ENCODE measurements at places on chromosomes 6 and 20.

DNA sequence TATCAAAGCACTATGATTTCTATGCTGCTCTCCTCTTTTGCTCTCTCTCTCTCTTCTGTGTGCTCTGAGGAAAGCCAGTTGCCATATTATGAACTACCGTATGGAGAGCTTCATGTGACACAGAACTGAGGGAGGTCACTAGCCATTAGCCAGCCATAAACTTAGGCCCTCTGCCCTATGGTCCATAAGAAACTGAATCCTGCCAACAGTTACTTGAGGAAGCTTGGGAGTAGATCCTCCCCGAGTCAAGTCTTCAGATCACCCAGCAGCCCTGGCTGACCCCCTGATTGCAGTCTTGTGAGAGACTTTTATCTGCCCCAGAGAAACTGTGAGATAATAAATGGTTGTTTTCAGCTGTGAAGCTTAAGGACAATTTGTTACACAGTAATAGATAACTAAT is 5.7 kb upstream of the PEX7 start:
- DNase-seq: no peak

DNA sequence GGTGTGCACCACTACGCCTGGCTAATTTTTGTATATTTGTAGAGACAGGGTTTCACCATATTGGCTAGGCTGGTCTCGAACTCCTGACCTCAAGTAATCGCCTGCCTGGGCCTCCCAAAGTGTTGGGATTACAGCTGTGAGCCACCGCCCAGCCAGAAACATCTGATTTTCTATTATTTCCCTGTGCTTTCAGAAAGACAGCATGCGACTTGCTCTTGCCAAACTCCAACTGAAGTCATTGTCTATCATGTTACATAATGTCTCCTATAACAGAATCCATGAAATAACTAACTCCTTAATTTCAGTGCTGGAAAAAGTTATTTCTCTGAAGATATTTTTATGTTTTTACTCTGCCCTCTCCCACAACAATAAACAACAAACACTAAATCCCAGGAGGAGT is 8.5 kb downstream of the RMND1 start:
- no peak for DNase-seq

DNA sequence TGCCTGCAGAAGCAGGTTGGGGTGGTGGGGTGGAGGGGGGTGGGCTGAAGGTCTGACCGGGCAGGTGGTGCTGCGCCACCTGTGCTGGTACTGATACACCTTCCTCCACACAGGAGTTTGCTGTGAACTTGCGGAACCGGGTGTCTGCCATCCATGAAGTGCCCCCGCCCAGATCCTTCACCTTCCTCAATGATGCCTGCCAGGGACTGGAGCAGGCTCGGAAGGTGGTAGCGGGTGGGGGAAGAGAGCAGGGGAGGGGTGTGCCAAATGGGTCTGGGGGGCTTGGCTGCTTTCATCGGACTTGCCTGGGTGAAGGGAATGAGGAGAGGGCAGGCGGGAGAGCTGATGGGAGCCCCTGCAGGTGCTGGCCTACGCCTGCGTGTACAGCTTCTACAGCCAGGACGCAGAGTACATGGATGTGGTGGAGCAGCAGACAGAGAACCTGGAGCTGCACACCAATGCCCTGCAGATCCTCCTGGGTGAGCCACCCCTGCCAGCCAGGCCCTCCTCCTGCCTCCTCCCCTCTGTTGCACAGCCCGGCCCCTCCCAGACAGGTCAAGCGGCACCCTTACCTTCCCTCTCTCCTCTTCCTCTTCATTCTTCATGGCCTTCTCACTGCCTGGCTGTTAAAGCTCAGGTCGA is 6.7 kb downstream of the DNPH1 start:
- no peak for DNase-seq

DNA sequence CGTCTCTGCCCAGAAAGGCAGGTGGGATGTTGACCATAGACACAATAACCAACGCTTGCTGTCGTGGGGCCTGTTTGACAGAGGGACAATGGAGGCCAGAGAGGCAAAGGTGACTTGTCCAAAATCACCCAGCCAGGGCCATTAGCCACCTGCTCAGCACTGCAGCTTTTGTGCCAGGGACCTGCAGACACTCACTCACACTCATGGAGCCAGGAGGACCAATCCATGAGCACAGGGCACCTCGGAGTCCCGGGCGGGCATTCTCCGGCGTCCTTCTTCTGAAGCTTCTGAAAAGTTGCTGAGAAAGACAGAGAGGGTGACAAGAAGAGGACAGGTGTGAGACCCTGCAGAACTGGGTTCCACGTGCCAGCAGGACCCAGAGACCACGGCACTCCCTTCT is 45.4 kb upstream of the SLCO4A1 start:
- DNase-seq: no peak

- no peak for DNase-seq
Observed at GRCh38 chr6:30150671-30151395, 10.2 kb downstream of the TRIM10 start.

- no peak for DNase-seq
Observed at GRCh38 chr6:108584323-108584722, 23.6 kb downstream of the FOXO3 start.

- DNase-seq: no peak
Observed at GRCh38 chr6:143513410-143513809, 1.9 kb upstream of the FUCA2 start.

DNA sequence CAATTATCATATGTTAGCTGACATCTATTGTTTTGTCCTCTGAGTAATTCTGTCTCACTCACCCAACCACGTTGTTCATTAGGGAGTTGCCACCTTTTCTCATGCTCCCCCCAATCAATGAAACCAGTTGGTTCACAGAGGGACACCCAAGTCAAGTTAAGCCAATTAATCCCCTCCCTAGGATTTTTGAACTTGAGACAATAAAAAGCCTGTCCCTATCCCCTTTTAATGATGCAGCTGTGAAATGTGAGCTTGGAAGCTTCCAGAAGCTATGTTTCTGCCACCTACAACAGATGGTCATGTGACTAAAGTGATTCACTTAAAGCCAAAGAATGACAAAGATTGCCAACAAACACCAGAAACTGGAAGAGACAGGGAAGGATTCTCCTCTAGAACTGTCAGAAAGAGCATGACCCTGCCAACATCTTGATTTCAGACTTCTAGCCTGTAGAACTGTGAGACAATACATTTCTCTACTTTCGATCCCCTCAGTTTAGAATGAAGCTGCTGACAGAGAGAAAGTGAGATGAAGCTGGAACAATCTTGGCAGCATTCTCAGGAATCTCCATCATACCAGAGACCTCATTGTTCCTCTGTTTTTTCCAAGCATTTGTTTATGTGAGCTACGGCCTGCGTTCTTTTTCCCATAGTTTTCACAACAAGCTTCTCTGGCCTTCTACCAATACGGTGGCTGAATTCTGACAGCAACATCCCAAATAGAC is 57.8 kb upstream of the TPD52L1 start:
- DNase-seq: peak; percentile 32

DNA sequence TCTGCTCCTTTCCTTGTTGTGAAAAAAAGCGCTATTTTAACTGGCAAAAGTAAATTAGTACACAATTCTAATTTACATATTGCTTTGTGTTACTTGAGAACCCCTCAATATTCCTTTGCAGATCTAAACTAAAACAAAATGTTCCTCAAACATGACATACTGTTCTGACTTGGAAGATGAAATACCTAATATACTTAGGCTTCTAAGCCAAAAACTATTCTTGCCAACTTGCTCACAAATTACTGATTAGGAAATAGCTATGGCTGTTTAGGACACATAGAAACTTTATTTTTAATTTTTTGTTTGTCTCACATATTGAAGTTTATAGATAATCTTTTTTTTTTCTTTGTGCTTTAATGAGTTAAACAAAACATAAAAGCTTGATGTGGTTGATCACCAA is 542.2 kb downstream of the GRIK2 start:
- no peak for DNase-seq

- DNase-seq: no peak
Observed at GRCh38 chr6:150745896-150746295, 119.6 kb upstream of the MTHFD1L start.

DNA sequence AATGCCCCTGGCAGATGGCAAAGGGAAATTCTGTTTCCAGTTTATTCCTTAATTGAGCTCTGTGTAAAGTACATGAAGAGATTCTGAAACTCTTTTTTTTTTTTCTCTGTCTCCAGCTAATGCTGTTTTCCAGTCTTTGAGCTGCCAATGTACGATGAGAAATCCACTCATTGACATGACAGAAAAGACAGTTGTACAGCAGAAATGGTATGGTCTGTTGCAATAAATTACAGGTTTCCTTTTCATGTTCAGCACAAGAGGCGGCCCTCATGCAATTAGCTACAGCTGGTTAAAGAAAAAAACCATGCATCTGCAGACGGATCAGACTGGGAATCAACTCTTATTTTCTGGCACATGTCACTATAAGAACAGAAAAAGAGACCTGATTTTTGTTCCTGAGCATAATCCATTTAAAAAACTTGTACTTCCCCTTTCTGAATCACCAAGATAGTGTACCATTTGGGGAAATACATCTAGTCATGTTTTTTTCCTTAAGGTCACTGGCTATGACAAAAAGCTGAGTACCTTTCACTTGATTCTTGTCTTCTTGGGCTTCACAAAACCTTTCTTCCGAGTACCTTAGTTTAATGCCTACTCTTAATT is 289.8 kb upstream of the PREP start:
- no peak for DNase-seq

DNA sequence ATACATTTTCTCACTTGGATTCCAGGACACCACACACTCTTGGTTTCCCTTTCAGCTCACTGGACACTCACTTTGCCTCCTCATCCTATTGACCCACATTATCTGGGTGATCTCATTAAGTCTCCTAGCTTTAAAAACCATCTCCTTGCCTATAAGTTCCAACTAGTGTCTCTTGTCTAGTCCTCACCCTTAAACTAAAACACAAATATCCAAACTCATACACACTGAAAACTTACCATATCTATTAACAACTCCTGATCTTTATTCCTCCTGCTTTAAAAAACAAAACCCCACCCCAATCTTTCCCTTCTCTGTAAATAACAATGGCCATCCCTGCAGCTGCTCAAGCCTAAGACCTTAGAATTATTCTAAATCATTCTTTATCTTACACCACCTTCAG is 3.5 kb upstream of the SMIM28 start:
- DNase-seq: no peak

GRCh38 chr20:56202493-56203077 is 45.9 kb upstream of the MC3R start:
- DNase-seq: no peak

DNA sequence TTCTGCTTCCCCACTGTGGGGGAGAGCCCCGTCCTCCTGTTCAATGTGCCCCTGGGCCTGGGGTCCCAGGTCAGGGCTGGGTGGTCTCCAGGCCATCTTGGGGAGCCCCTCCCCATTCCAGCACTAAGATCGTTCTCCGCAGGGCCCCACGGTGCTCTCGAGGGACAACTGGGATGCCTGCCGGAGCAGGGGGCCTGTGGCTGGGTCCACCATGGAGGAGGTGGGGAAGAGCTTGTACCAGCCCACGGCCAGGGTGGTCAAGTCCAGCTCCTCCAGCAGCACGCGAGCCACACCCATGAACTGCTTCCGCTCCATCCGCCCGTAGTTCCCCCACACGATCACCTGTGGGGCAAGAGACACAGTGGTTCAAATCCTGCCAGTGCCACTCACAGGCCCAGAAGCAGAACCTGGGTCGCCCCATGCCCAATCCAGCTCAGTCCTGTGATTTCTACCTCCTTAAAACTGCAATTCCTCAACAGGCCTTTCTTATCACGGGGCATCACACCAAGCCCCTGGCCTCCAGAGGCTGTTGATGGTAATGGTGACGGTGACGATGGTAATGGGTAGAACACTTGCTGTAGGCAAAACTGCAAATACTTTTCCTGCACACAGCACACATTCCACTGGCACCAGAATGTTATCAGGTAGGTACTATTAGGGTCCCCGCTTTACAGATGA is 10.5 kb downstream of the KCNK15 start:
- no peak for DNase-seq

DNA sequence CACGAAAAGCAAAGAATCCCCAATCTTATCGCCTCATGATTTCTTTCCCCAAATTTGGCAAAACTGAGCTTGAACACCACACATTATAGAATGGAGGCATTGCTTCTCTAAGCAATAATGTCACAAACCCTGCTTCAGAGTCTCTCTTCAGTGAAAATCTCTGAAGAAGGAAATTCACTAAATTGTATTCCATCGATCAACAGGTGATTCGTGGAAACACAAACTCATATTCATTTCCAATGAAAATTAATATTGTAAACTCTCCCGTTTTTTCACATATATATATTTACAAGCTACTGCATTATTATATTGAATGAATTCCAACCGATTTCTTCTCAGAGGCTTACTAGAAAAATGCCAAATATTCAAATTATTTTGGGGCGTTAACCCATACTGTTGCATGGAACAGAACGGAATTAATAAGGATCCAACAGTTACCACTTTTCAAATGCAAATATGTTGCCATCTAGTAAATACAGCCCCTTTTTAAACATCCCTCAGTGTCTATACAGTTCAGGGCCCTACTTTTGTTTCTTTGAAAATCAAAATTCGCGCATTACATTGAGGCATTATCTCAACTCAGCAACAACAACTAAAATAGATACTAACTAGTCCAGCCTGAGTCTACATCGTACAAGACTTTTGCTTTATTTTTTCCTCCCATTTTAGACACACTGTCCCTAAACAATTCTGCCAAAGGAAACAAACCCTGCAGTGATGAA is 1.3 kb downstream of the KIF13A start:
- DNase-seq: no peak

- no peak for DNase-seq
Observed at GRCh38 chr6:5305968-5306626, 44.8 kb downstream of the FARS2 start.

DNA sequence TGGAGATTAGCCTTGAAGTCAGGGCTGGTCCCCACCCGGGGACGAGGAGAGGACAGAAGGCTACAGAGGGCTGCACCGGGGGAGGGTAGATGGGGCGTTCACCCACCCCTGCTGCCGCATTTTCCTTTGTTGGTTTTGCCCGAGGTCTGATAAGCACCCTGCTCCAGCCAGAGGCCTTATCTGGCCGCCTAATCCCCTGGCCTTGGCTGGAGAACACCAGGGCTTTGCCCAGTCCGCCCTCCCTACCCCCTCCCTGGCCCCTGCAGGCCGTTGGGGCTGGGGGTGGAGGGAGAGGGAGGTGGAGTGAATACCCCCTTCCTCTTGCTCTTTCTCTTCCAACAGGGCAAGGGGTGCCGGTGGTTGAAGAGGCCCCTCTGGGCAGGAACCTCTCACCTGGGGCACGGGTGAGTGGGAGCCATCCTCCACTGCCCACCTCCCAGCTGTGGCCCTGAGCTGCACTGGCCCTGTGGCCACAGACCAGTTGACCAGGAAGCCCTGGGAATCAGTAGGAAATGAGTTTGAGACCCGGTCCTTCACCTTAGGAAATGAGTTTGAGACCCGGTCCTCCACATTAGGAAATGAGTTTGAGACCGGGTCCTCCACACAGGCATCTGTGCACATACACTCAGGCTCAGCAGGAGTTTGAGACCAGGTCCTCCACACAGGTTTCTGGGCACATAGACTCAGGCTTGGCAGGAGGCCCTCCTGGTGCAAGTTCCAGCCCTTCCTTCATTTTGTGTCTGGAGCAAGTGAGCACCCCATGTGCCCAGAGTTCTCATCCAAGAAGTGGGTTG is 12.0 kb upstream of the GATA5 start:
- no peak for DNase-seq
